Uterus (tissue), 4 donors: ENCODE measurements at places on chromosomes 7 and 10.

DNA sequence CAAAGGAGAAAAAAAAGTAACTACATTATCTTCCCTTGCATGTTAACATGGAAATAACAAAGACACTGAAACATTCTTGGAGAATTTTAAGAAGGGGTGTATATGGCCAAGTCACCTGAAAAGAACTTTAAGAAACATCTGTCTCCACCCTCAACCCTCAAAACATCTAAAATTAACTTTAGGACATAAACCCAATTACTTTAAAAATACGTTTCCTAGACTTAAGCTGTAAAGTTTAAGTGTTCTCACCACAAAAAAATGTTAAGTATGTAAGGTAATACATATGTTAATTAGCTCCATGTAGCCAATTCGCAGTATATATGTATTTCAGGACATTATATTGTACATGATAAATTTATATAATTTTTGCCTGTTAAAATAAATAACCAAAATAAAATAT, 71.1 kb upstream of the GLCCI1 start:
- no peaks in the 10 kb centered on the region for H3K4me1 ChIP-seq
- no peaks in the 10 kb centered on the region for H3K36me3 ChIP-seq
- DNase-seq, result no peak
- H3K4me3 ChIP-seq, result no peak overlapping the region
- no peaks in the 10 kb centered on the region for H3K27me3 ChIP-seq
- no peak overlapping the region for H3K27ac ChIP-seq

DNA sequence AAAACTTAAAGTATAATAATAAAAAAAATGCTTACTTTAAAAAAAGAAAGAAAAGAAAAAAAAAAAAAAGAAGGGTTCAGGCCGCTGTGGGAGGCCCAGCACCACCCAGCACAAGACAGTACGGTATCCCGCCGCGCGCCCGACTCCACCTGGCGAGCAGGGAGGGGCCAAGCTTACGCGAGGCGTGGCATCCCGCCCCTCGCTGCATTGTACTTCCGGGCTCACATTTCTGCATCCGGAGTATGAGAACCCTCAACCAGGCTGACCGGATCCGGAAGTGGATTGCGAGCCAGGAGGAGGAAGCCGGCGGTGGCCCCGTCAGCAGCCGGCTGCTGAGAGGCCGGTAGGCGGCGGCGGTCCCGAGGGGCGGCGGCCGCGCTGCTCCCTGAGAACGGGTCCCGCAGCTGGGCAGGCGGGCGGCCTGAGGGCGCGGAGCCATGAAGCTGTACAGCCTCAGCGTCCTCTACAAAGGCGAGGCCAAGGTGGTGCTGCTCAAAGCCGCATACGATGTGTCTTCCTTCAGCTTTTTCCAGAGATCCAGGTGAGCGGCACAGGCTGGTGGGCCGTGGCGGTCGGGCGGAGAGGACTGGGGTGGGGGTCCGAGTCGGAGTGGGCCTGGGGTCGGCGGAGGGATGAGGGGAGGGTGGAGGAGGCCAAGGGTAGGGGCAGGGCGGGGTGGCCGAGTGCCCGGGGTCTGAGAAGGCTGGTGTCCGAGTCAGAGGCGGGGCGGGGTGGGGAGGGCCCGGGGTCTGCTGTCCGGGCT, at the start of gene YKT6:
YKT6 (plus strand) TSS at position 280 of the 763 bp plus-strand sequence; CDS start at position 438, 158 bp downstream.
- H3K4me3 ChIP-seq, result peak within 1 kb of the TSS; percentile 84
- peak within 1 kb of the TSS; percentile 55 for H3K27ac ChIP-seq
- H3K4me1 ChIP-seq, result no peaks in the 10 kb centered on the region
- H3K27me3 ChIP-seq, result no peaks in the 10 kb centered on the region
- DNase-seq, result peak; percentile 90

DNA sequence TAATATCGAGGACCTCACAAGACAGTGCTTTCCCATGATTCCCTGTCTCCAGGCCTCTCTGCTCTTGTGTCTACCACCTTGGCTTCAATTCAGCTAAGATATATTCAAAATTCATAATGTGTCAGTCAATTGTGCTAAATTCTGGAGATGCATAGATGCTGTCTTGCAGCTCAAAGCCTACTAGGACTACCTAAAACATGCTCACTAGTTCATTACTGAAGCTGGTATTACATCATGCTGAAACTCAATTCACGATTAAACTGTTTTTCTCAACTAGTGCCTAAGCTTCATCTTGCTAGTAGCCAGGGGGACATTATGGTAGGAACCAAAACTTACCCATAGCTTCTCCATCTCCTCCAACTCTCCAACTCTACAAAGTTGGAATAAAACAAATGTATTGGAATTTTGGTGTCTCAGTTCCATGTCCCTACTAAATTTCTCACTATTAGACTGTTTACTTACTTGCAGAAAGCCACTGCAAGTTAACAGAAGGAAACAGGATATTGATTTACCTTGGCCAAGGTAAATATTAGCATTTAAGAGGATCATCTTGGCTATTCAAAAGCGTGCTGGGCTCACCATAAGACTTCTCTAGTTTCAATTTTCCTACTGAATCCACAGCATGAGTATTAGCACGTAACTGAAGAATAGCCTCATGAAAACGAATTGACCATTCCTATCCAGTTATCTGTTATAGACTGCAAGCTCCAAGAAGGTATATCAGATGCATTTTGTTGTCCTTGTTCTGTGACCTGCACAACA, 53.6 kb downstream of the CREB3L2 start:
- H3K36me3 ChIP-seq, result no peaks in the 10 kb centered on the region
- DNase-seq, result no peak
- H3K27me3 ChIP-seq, result no peaks in the 10 kb centered on the region
- peaks cover 3% of the 10 kb centered on the region for H3K4me1 ChIP-seq
- H3K4me3 ChIP-seq, result no peak overlapping the region

- no peaks in the 10 kb centered on the region for H3K27me3 ChIP-seq
- H3K4me1 ChIP-seq, result no peaks in the 10 kb centered on the region
- no peak for DNase-seq
- H3K4me3 ChIP-seq, result no peak overlapping the region
- no peaks in the 10 kb centered on the region for H3K36me3 ChIP-seq
Observed at GRCh38 chr10:103713676-103714075, 141.7 kb downstream of the SH3PXD2A start.

DNA sequence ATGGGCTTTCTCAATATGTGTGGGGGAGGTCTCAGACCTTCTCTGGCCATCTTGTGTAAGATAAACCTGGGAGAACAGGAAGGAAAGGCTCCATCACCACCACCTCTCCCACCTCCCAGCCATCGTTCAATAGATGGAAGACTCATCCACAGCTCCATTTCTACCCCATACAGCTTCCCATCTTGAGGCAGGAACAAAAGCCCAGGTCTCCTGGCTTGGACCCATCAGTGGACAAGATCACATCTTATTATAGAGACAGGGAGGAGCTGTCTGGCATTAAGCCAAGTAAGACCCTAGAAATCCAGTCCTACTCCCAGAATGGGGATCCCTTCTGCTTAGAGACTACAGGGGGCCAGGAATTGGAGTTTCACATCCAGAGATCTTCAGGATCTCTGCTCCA, 150.3 kb downstream of the GFRA1 start:
- no peaks in the 10 kb centered on the region for H3K4me1 ChIP-seq
- H3K4me3 ChIP-seq, result no peak overlapping the region
- H3K27ac ChIP-seq, result no peak overlapping the region

GRCh38 chr7:80703272-80703671, 64.8 kb downstream of the CD36 start:
- no peak overlapping the region for H3K4me3 ChIP-seq
- DNase-seq, result no peak
- H3K27me3 ChIP-seq, result no peaks in the 10 kb centered on the region
- H3K27ac ChIP-seq, result no peak overlapping the region

DNA sequence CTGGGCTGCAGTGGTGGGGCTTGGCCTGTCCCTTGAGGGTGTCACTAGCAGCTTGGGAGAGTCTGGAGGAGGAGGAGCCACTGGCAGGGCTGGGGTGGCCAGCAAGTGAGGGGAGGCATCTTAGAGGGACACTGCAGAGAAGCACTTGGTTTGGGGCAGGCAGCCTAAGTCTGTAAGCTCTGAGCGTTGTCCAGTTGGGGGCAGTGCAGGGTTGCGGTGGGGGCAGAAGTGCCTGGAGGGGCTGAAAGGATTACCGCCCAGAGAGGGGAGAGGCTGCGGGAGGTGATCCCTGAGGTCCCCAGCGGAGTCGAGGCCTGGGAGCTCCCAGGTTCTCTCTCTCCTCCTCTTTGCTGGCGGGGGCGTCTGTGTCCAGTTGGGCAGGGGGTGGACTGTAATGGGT, 7.4 kb downstream of the ADCYAP1R1 start:
- DNase-seq, result no peak
- H3K27me3 ChIP-seq, result no peaks in the 10 kb centered on the region
- no peaks in the 10 kb centered on the region for H3K36me3 ChIP-seq
- H3K4me3 ChIP-seq, result no peak overlapping the region

DNA sequence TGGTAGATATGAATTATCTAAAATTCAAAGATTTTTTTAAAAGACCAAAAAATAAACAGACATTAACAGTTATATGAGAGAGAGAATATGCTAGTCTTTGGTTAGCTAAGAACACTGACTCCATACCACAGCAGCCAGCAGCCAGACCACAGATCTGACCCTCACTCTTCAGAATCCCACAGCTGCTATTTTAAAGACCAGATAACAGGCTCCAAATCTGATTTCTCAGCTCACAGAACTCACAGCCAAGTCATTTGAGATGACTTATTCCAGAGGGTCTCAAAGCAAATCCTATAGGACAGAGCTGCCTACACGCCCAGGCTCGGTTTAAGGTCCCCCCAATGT, 20.4 kb downstream of the NUDCD3 start:
- H3K36me3 ChIP-seq, result no peaks in the 10 kb centered on the region
- H3K4me3 ChIP-seq, result no peak overlapping the region
- no peak for DNase-seq
- no peak overlapping the region for H3K27ac ChIP-seq
- H3K27me3 ChIP-seq, result no peaks in the 10 kb centered on the region

- H3K27me3 ChIP-seq, result no peaks in the 10 kb centered on the region
- no peak for DNase-seq
- H3K4me3 ChIP-seq, result no peak overlapping the region
Observed at GRCh38 chr10:54796881-54797280, 4.2 kb downstream of the PCDH15 start.

GRCh38 chr7:114653364-114654088, 238.9 kb downstream of the FOXP2 start:
- H3K4me1 ChIP-seq, result no peaks in the 10 kb centered on the region
- no peak overlapping the region for H3K27ac ChIP-seq
- no peaks in the 10 kb centered on the region for H3K27me3 ChIP-seq
- no peak overlapping the region for H3K4me3 ChIP-seq
- no peaks in the 10 kb centered on the region for H3K36me3 ChIP-seq

GRCh38 chr10:95176101-95176500, 17.9 kb upstream of the ACSM6 start:
- no peak overlapping the region for H3K4me3 ChIP-seq
- DNase-seq, result no peak
- H3K4me1 ChIP-seq, result no peaks in the 10 kb centered on the region
- H3K27me3 ChIP-seq, result no peaks in the 10 kb centered on the region
- H3K27ac ChIP-seq, result no peak overlapping the region
- H3K36me3 ChIP-seq, result no peaks in the 10 kb centered on the region

DNA sequence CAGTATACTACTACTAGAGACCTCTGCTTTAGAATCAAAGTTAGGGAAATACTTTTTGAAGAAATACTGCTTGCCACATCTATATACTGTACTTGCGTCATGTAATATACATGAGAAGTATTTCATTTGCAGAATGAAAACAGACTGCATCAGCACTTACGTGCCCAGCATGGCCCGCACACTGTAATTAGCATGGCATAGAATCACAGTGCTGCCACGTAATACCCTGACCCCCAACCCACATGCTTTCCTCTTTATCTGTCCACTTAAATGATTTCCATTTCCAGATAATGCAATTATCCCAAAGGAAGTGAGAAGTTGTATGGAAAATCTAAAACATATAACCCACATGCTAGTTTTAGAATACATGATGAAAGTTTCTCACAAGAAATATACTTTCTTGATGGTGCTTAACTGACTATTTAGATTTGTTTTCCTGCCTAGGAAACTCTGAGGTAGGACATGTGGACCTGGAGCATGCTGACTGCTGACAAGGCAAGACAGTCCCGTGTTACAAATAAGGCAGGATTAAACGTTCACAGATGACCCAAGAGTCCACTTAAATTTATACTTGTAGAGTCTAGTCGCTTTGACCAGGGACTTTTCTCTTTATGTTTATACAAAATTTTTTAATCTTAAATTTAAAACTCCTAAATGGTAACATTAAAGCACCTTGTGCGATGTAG, 12.6 kb downstream of the USP6NL start:
- H3K27me3 ChIP-seq, result no peaks in the 10 kb centered on the region
- no peaks in the 10 kb centered on the region for H3K4me1 ChIP-seq
- H3K36me3 ChIP-seq, result no peaks in the 10 kb centered on the region
- H3K4me3 ChIP-seq, result no peak overlapping the region
- no peak overlapping the region for H3K27ac ChIP-seq

- no peak overlapping the region for H3K4me3 ChIP-seq
- H3K27me3 ChIP-seq, result peaks cover 29% of the 10 kb centered on the region
- H3K4me1 ChIP-seq, result no peaks in the 10 kb centered on the region
Observed at GRCh38 chr10:101135141-101136006, 4.3 kb downstream of the TLX1 start.

- no peaks in the 10 kb centered on the region for H3K36me3 ChIP-seq
- no peak overlapping the region for H3K4me3 ChIP-seq
- no peaks in the 10 kb centered on the region for H3K27me3 ChIP-seq
- no peak for DNase-seq
Observed at GRCh38 chr10:63554657-63555056, 33.5 kb downstream of the REEP3 start.

- no peaks in the 10 kb centered on the region for H3K27me3 ChIP-seq
- no peaks in the 10 kb centered on the region for H3K4me1 ChIP-seq
- DNase-seq, result no peak
- H3K27ac ChIP-seq, result no peak overlapping the region
- no peak overlapping the region for H3K4me3 ChIP-seq
Observed at GRCh38 chr7:13880789-13881188, 108.7 kb downstream of the ETV1 start.

GRCh38 chr10:90865401-90865800, 6.4 kb upstream of the RPP30 start:
- no peaks in the 10 kb centered on the region for H3K27me3 ChIP-seq
- H3K36me3 ChIP-seq, result no peaks in the 10 kb centered on the region
- no peak for DNase-seq
- no peaks in the 10 kb centered on the region for H3K4me1 ChIP-seq
- no peak overlapping the region for H3K4me3 ChIP-seq

- no peak overlapping the region for H3K27ac ChIP-seq
- DNase-seq, result no peak
- H3K36me3 ChIP-seq, result no peaks in the 10 kb centered on the region
- no peaks in the 10 kb centered on the region for H3K27me3 ChIP-seq
Observed at GRCh38 chr10:22548344-22548743, 166.0 kb downstream of the PIP4K2A start.

- peak overlapping the region; percentile 54 for H3K4me3 ChIP-seq
- no peaks in the 10 kb centered on the region for H3K4me1 ChIP-seq
- no peaks in the 10 kb centered on the region for H3K27me3 ChIP-seq
- peak overlapping the region; percentile 62 for H3K27ac ChIP-seq
- no peaks in the 10 kb centered on the region for H3K36me3 ChIP-seq
Observed at GRCh38 chr10:91887272-91888076, 21.8 kb downstream of the FGFBP3 start.
